ENCODE measurements at places on chromosomes 4 and X.

GRCh38 chr4:5781691-5782090 is 70.7 kb downstream of the EVC start:
- no peak for DNase-seq

DNA sequence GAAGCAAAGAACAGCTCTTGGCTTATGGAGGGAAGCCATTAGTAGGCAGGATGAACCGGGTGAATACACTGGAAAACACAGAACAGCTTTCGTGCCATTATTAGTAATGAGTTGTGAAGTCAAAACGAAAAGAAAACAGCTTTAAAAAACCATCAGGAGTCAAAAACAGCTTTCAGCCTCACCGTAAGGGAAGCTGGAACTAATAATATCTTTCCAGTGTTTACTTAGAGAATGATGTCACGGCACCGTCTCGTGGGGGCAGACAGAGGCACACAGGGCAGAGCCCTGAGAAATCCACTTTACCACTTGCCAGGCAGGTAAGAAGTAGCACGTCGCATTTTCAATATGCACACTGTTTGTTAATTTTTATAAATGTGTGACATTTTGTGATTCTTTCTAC is 37.9 kb upstream of the HMX1 start:
- DNase-seq: no peak

DNA sequence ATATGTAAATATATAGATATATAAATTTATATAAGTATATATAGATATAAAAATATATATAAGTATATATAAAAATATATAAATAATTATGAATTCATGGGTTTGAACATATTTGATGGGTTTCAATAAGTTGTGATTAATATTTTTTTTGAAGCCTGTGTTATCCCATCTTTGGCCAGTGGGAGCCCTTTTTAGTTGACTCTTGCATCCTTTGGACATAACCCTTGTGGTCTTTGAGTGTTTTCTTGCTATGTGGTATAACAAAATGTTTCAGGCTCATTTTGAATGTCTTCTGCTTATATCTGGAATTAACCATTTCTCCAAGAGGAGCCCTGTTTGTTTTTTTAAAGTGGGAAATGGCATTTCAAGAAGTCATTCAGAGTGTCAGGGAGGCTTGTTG is 15.2 kb downstream of the SNX25 start:
- no peak for DNase-seq

DNA sequence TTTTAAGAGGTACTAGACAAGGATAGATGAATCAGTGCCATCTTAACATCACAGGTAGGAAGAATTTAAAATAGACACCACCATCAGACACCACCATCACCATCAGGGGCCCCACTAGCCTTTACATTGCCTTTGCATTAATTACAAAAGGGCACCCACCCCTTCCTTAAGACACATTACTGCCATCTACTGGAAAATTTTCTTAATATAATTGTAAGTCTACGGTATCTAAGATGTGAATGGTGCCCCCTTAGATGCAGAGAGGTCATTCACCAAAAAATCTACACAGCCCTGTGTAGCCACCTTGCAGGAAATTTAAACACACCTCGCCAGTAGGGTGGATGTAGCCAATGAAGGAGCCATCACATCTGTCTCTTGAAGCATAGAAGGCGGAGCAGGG is 184.1 kb downstream of the MID1IP1 start:
- no peak for DNase-seq

DNA sequence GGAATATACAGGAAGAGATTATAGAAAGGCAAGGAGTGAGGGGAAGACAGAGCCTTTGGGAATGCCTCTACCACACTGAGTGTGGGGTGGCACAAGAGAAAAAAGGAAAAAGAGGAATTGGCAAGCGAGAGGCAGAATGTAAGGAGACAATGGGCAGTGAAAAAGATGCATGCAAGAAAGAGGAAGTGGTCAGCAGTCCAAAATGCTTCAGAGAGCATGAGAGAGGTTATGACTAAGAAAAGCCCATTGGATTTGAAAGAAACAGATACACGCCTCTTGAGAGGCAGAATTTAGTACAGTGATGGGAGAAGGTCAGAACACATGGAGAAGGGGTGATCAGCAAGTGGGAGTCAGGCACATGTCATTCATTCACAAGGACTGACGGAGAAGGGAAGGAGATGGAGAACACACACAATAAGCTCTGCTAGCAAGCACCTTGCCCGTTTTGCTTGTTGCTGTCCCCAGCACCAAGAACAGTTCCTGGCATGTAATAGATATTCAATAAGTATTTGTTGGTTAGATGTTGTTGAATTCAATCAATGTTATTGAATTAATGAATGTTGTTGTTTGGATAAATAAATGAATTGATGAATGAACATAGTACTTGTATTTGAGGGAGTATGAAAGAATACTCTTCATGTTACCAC is 6.3 kb downstream of the DCHS2 start:
- DNase-seq: no peak

All from nucleus accumbens (tissue), 56 donors.